Activated CD4-positive, alpha-beta memory T cell treated with anti-CD3 and anti-CD28 coated beads for 36 hours (primary cell): ENCODE measurements at places on chromosomes 4 and X. TPM values are rescaled to one million over a fixed set of nuclear protein-coding genes. Genes with fewer than 3 reads are reported as not detected.

The SYNPO2 gene
- 0.19 TPM for total RNA-seq

The SHROOM3 gene
- total RNA-seq: not detected

The SEL1L3 gene
- 67.7 TPM for total RNA-seq

The RPA4 gene
- 0.48 TPM for total RNA-seq

DNA sequence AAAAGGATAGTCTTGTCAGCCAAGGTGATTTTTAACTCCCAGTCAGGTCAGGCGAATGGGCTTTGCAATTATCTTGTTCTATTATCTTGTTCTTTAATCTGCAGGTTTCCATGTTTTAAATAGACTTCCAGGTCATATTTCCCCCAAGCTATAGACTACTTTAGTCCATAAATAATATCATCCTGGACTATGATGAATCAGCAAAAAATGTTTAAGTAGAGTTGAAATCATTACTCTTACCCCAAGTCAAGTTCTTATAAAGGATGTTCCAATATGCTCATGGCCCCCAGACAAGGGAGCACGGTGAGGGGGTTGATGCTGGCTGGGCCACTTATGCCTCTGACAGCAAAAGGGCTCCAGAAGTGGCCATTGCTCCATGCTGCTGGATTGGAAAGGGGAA, 75.1 kb downstream of the SLC2A9 start:
- no peak overlapping the region for H3K4me3 ChIP-seq
- no peak for DNase-seq
- H3K27ac ChIP-seq: no peak overlapping the region
- H3K4me1 ChIP-seq: no peaks in the 10 kb centered on the region
- H3K27me3 ChIP-seq: peaks cover 1% of the 10 kb centered on the region

The PRDM5 gene
- 0.17 TPM for total RNA-seq

The AFF2 gene
- 0.36 TPM for total RNA-seq

DNA sequence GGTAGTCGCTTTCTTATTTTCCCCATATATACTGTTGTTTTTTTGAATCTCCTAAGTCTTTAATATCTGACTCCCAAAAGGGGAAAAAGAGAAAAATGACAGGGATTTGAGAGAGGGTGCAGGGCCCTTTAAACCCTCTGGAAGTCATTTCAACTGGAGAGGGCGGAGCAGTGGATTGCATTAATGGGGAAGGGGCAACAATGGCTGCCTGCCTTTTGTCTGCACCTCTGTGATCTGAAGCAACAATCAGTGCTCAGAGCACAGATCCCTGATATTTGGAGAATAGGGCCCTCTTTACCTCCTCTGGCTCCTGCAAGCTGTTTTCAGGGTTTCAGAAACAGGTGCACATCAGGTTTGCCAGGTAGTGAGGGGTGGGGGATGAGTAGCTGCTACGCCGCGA, 1458.3 kb upstream of the TENM3 start:
- H3K4me3 ChIP-seq: no peak overlapping the region
- no peaks in the 10 kb centered on the region for H3K36me3 ChIP-seq
- no peaks in the 10 kb centered on the region for H3K27me3 ChIP-seq
- H3K27ac ChIP-seq: no peak overlapping the region
- no peak for DNase-seq

The HSFX1 gene
- 0.43 TPM for total RNA-seq
